ENCODE measurements at places on chromosomes 5 and 9. TPM values are rescaled to one million over a fixed set of nuclear protein-coding genes. Genes with fewer than 3 reads are reported as not detected.

GRCh38 chr5:136769900-136770684 lies 404.7 kb upstream of the TRPC7 start:
- H3K27me3 ChIP-seq: no peaks in the 10 kb centered on the region
- no peaks in the 10 kb centered on the region for H3K36me3 ChIP-seq
- no peak overlapping the region for H3K27ac ChIP-seq
- no peaks in the 10 kb centered on the region for H3K4me1 ChIP-seq

DNA sequence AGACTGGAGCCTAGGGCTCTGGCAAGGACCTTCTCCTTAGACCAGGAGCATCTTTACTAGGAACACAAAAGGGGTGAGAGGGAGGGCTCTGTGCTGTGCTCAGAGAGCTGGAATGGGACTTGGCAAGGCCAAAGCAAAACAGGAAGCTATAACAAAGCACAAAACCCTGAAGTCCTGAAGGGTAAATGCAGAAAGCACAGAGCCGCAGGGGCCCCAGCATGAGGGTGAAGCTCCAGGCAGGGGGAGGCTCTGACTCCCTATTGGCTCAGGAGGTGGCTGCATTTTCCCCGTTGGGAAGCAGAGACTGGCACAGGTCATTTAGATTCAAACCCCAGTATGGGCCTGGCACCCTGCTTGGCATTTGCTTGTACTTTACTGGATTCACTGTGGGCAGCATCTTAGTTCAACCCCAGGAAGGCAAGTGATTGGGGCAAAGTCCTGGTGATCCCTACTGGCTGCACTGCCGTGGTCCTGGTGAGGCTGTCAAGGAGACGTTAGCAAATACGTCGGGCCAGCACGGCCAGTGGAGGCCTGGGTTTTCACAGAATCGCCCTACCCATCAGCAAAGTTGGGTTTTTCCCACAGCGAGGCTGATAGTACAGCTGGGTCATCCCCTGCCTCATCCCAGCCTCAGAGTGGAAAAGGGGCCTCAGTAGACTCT lies 46.3 kb downstream of the GGTA1 start:
- H3K36me3 ChIP-seq: no peaks in the 10 kb centered on the region
- H3K4me3 ChIP-seq: no peak overlapping the region
- H3K27ac ChIP-seq: no peak overlapping the region
- DNase-seq: no peak

The LCP2 gene
- 40.0 TPM for total RNA-seq

The GRM6 gene
- not detected for total RNA-seq

The TNFSF15 gene
- not detected for total RNA-seq

The CCL27 gene
- total RNA-seq: not detected

All from GM12878 (cell line).